ENCODE measurements at places on chromosomes 5 and 9. TPM values are rescaled to one million over a fixed set of nuclear protein-coding genes. Genes with fewer than 3 reads are reported as not detected.

Gene FREM1
- total RNA-seq: 0.50 TPM

Gene SETD9
- 13.1 TPM for total RNA-seq

DNA sequence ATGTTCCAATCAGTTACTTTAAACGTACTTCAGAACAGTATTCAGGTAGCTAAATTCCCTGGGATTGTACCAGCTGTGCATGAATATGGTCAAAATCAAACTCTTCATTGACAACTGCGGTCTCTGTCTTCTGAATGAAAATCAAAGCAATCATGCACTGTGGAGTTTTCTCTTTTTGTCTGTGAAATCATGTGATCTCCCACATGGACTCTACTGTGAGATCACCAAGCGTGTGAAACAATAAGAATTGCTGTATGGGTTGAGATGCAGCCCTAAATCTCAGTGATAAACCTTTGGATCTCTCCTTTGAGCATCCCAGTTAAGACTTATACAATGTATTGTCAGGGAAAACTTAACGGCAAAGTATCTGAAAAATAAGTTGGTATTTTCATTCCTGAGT is 6.1 kb downstream of the NRG2 start:
- H3K36me3 ChIP-seq: no peaks in the 10 kb centered on the region
- no peak overlapping the region for H3K4me3 ChIP-seq
- no peak overlapping the region for H3K27ac ChIP-seq
- no peak for DNase-seq
- no peaks in the 10 kb centered on the region for H3K4me1 ChIP-seq

DNA sequence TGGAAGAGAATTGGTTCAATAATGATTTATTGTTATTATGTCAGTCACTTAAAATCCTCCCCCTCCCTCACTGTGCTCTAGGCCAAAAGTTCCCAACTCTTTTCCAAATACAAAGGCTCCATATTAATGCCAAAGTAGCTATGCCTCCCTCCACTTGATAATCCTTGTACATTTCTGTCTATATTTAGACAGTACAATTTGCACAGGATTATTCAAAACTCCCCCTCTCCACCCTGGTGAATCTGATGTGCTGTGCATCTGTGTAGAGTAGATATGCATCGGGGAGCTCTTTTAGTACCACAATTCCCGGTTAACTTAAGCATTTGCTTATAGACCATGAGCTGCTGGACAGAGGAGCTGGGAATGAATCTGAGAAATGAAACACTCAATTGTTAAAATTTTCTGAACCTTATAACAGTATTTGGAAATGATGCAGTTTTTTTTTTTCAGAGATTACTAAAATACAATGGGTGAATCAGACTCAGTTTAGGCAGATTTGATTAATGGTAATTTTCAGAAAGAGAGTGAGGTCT is 27.6 kb downstream of the GLRA1 start:
- H3K36me3 ChIP-seq: no peaks in the 10 kb centered on the region
- H3K4me1 ChIP-seq: no peaks in the 10 kb centered on the region
- no peaks in the 10 kb centered on the region for H3K27me3 ChIP-seq
- H3K4me3 ChIP-seq: no peak overlapping the region

- no peaks in the 10 kb centered on the region for H3K27me3 ChIP-seq
- DNase-seq: no peak
- no peak overlapping the region for H3K4me3 ChIP-seq
These were observed 90.1 kb downstream of the GOLPH3 start for GRCh38 chr5:32083981-32084430.

Data from Caco-2 (cell line).